Erythroblast (primary cell): ENCODE measurements at places on chromosomes 2 and 18.
A peak's percentile ranks its signal among the peaks of the same experiment; 100 is the strongest.

DNA sequence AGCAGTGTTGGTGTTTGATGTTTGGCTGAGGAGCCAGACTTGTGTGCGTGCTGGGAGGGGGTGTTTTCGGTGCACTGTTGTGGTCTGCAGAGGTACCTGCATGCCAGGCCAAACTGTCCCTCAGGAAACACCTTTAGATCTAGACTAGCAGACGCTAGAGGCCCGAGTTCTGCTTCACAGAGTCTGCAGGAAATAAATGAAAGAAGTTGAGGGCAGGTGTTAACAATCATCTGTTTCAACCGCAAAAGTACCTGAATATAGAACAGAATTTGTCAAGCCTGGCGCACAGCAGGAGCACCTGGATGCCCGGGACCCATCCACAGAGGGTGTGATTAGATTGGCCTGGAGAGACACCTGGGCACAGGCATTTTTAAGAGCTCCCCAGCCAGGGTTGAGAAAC, 40.5 kb upstream of the REL start:
- DNase-seq, result no peak

- DNase-seq, result no peak
Observed at GRCh38 chr2:151459358-151459757, 49.7 kb downstream of the RIF1 start.

GRCh38 chr2:47299555-47299954, 103.4 kb upstream of the MSH2 start:
- peak; percentile 49 for DNase-seq

- no peak for DNase-seq
Observed at GRCh38 chr2:5618271-5618670, 73.9 kb upstream of the SOX11 start.

GRCh38 chr2:218229239-218229638, 12.2 kb downstream of the ARPC2 start:
- no peak for DNase-seq

- DNase-seq, result no peak
Observed at GRCh38 chr2:240440704-240441320, 5.3 kb downstream of the GPC1 start.

GRCh38 chr18:45456090-45457021, 158.9 kb upstream of the SLC14A2 start:
- no peak for DNase-seq

DNA sequence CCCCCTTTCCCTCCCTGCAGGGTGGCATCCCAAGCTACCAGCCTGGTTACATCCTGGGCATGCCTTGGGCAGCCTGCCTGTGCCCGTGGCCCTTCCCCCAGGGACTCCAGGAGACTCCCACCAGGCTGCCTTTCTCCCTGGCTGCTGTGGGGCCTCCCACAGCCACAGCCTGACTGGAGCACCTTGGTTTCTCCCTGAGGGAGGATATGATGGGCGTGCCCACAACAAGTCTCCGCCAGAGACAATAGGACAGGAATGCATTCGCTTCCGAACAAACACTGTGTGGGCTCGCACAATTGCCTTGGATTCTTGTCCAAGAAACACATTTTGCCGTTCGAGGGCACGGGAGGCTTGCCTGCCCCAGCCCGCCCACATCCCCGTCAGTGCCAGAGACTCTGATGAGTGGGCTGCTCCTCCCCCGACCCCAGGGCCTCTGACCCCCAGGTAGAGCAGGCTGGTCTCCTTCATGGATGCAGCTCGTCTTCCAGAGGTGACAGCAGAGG, 102.1 kb downstream of the SMAD7 start:
- no peak for DNase-seq

GRCh38 chr2:41900101-41900577, 147.7 kb upstream of the PKDCC start:
- DNase-seq, result no peak

GRCh38 chr18:40464032-40464431, 1491.0 kb upstream of the PIK3C3 start:
- DNase-seq, result no peak

DNA sequence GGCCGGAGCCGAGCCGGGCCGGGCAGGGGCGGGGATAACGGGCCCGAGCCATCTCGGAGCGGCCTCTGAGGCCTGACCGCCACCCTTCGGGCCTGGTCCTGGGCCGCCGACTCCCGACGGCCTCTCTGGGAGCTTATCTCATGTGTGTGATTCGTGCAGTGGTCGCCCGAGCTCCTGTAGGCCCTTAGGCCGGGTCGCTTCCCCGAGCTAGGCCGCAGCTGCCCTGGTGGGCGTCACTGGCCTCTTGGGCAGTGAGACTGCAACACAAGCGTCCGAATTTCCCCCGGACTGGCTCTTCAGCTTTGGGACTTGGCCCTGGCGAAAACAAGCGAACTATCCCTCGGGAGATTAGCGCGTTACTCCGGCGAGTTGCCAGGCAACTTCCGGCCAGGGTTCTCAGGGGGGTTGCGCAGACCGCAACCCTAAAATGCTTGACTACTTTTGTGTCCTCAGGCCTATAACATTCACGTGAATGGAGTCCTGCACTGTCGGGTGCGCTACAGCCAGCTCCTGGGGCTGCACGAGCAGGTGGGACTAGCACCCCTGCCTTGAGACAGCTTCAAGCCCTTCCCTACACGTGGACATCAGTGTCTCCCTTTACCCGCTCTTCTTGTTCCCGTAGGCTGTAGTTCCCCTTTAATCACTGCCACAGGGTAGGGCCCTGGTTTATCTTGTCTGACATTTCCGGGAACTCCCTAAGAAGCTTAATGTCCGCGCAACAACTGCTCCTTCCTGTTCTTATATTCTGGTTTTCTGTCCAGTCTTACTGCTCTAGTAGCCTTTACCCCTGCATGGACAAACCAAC, 602 bp downstream of the SNX17 start:
- DNase-seq, result peak; percentile 74

DNA sequence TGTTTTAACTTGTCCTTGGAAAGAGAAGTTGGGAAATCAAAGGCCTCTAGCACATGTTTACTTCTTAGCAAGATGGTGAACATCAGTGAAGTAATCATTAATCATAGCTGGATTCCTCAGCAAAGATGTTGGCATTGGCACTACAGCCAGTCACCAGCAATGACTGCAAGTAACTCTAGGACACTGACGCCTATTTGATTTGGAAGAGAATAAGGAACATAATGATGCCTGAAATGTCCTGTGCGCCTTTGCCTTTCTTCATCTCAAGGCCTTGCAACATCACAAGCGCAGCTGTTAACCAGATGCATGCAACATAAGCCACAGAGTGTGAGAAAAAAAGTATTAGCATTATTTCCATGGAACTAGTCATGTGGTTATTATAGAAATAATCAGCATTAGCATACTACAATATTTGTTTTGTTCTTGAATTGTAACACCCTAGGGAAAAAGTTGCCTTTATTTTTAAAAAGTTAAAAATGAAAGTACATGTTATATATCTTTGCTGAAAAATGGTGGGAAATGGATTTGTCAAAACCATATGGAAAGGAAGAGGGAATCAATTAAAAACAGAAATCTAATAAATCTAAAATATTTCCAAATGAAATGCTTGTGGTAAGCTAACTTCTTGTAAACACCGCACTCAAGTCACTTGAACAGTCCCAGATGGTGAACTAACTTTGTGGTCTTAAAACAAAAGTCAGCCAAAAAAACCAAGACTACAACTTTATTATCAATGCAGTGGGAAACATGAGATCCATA, 55.6 kb downstream of the THADA start:
- DNase-seq, result no peak

GRCh38 chr2:225173909-225174308, 131.6 kb upstream of the DOCK10 start:
- DNase-seq, result no peak

DNA sequence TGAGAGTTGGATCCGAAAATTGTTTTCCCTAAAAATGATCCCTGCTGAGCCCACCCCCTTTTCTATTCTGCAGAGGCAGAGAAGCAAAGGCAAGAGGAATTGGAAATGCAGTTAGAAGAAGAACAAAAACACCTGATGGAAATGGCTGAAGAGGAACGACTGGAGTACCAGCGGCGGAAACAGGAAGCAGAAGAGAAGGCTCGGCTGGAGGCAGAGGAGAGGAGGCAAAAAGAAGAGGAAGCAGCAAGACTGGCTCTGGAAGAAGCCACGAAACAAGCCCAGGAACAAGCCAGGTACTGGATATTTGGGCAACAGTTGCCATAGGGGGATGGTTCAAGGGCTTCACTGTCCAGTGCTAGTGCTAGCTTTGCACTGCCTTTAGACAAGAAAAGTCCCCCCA, 41.7 kb downstream of the SUMO1 start:
- DNase-seq, result no peak
